ENCODE measurements at places on chromosomes 12 and 14. TPM values are rescaled to one million over a fixed set of nuclear protein-coding genes. Genes with fewer than 3 reads are reported as not detected.

ZNF385A gene
- polyA plus RNA-seq = 7.7 TPM

DNA sequence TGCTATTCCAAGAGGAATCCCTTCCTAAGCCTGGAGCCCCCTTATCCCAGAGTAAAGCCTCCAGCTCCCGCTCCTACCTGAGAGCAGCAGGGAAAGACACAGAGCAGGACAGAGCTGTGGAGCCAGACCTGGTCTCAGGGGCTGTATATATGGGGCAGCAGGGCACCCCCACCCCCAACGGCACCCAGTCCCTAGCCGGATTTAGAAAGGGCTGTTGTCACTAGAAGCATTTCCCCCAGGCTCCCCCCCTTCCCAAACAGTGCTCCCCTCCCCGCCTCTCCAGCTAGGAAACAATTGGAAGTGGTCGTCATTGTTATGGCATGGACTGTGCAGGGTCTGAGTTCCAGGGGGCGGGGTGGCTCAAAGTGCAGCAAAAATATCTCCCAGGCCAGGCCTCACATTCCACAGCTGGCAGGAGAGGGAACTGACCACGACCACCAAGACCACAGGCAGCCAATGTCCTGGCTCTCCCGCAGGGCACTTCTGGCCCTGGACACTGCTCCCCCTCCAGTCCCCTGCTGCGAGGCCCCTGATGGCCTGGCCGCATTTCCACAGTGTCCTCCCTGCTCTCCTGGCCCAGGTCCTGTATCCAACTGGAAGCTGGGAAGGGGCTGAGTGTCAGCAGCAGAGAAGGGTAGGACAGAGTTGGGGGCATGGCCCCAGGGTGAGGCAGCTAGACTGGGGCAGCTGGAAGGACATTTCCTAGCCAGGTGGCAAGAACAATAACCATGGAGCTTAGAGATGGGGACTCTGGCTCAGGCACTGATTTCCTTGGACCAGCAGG lies at the start of gene MYH7:
TSS of gene MYH7 (minus strand) at position 118 of the 784 bp plus-strand sequence. CDS start 1,928 bp downstream, outside the sequence.
- no peak for DNase-seq

- no peak for DNase-seq
These were observed 1320.9 kb upstream of the FLRT2 start for GRCh38 chr14:84209031-84209430.

GRCh38 chr12:52147367-52147963 lies 44.3 kb downstream of the KRT80 start:
- no peak for DNase-seq

DNA sequence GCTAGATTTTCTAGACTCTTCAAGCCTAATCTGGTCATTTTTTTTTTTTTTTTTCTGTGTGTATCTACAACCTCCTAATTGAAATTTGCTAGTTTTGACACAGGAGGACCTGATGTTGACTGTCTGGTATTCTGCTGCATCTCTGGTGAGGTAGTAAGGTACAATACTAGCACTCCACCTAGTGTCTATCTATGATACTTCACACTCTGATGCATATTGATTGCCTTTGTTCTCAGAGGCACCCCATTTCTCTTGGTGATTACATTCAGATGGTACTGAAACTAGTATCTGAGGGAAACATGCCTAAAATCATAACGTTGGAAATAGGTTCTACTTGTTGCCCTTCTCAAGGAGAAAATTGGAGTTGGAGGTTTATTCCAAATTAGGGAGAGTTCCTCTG lies 930.5 kb upstream of the NOVA1 start:
- DNase-seq = peak; percentile 4

SALL2 gene
- polyA plus RNA-seq = 54.7 TPM

DNA sequence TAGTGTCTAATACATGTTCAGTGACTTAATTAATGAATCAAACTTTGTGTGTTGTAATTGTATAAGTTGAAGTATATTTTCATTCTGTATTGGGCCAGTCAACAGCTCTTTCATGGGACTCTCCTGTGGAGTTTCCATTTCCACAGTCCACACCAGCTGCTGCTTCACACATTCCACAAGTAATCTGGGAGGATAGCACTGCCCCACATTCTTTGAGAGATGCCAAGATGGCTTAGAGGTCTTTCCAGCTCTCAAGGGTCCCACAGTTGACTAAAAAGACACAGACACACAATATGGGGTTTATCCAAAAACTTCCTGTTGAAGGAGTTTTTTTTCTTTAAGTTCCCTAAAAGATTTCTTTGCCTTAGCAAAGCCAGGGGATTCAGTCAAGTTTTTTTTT lies 408.3 kb downstream of the AACS start:
- DNase-seq = no peak

AQP6 gene
- polyA plus RNA-seq = 23.1 TPM

OAS2 gene
- 5.9 TPM for polyA plus RNA-seq

ERP27 gene
- polyA plus RNA-seq = 33.9 TPM

- DNase-seq = no peak
These were observed 754 bp downstream of the KRT18 start for GRCh38 chr12:52949413-52950331.

DNA sequence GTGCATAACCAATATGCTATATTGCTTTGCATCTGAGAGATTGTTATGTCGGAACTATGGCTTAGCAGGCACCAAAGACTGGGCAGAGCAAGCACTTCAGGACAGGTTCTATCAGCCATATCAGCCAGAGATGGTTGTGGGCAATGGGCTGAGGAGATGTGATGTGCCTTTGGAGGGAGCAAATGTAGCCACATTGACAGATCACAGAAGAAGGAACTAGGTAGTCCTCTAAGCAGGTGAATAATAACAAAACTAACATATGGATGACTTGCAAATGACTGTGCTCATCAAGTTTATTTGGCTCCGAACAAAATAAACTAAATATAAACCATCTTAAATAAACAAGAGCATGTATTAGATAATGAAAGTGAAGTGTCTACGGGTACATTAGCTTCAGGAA lies 291.7 kb downstream of the RMST start:
- no peak for DNase-seq

- DNase-seq = no peak
These were observed 26.6 kb downstream of the PXN start for GRCh38 chr12:120238839-120239445.

DNA sequence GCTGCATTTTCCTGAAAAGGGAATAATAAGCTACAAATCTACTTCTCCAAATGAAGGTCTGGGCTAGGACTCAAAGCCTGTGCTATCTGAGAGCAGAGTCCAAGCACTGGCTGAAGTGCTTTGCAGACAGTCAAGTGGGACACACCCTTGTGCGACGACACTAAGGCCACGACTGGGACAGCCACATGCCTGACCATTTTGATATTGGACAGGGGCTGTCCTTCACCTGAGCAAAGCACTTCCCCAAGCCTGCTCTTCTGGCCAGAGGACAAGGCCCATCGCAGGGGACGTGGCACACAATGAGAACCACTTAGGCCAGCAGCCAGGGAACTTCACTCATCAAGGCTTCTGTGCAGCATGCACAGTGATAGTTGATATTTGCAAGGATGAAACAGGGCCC lies 71.4 kb downstream of the RBM19 start:
- no peak for DNase-seq

DNA sequence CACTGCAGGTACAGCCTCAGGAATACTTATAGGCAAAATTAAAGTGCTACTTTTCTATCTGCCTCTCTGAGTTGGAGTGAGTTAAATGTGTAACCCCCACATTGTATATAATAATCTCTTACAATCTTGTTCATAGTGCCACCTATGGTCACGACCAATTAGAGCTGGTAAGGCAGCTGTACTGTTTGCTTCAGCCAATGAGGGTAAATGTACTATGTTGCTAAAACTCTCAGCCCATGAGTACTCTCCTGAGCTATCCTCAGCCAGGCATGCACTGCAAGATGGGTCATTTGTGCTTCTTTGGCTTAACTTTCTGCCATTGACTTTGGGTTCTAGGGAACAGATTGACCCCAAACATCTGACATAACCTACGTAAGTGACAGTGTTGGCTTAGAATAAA lies 15.0 kb upstream of the MDM2 start:
- DNase-seq = no peak

DNA sequence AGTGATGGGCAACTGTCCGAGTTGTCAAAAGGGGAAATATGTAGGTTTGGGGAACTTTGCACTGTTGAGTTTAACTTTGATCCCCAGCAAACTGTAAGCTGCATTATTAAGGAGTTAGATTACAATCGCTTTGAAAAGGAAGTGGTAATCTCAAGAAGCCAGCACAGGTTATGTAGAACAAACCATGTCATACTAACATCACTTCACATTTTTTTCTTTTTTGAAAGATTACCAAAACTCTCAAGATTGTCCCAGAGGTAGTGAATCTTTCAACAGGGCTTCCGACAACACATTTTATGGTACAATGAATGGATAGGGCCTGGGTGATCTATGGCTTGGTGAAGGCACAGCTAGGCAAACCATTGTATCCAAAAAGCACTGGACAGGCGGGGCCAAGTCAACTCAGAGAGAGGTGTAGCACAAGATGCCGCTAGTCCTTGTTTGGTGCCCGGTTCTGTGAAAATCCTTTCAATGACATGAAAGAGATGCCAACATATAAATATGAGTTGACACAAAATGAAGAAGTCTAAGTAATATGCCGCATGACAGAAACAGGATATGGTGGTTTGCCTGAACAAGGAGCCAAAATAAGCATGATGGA lies 24.3 kb upstream of the PARP11 start:
- no peak for DNase-seq

GRCh38 chr14:75515629-75515996 lies 6.7 kb upstream of the BATF start:
- DNase-seq = no peak

DNA sequence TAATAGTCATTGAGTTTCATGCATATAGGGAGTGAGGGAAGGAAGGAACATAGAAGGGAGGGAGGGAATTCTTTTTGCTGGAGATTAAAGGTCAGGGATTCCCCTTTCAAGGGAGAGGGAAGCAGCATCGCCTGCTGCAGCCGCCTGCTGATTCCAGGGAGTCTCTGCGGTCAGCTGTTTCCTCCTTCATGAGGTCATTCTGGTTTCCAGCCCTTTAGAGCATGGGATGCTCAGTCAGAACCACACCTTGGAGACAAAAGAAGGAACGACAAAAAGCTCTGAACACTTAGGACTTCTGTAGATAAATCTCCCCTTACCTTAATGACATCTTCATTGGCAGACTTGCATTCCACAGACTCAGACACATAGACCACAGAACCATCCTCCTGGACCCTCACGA lies 923.0 kb upstream of the TMEM132C start:
- DNase-seq = no peak

DNA sequence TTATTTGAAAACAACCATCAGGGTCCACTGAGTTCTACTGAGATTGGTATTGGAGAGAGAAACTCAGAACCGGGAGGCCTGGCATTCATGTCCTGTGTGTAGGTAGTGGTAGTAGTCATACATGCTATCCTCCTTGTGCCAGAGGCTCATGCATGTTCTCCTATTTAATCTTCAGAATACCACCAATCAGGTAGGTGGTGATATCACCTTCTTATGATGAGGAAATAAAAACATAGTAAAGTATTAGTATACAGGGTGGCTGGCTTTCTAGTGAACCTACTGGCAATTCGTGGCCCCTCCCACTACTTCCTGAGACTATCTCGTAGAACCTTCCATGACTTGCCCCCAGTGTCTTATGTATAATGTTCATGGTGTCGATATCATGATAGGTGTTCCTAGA lies 40.5 kb upstream of the EID3 start:
- DNase-seq = no peak

GRCh38 chr14:77044783-77045237 lies 16.3 kb upstream of the IRF2BPL start:
- no peak for DNase-seq

DNA sequence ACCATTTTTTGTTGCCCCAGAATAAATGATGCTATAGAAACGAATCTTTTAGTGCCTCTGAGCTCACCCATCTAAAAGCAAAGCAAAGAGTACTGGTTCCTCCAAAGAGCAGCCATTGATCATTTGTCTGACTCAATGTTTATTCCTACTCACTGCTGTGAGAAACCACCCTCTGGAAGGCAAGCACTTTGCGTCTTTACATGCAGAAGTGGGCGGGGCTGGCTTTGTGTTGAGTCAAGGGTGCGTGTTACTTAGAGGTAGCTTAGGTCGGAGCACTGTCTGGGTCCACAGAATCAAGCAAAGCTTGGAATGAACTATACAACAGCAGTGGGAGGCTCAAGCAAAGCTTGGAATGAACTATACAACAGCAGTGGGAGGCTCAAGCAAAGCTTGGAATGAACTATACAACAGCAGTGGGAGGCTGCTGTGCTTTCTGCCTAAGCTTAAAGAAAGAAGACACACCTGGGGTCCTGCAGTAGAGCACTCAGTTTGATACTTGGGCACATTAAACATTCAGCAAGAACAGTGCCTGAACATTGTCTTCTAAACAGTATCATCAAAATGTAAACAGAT lies 77.2 kb upstream of the PRICKLE1 start:
- DNase-seq = no peak

ADAMTS20 gene
- 0.80 TPM for polyA plus RNA-seq

DNA sequence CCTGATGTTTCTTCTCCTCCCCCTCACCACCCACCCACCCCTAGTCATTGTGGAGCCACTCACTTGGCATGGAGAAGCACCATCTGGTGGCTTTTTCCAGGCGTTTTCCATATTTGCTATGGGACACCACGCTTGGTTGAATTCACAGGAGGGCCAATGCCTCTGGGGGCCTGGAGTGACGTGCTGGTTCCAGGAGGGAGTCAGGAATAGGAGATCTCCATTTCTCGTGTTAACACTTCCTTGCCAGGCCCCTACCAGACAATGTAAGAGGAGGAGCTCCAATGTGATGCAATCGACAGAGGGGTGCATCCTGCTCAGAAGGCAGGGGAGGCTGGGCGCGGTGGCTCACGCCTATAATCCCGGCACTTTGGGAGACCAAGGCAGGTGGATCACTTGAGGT lies 21.6 kb upstream of the TESC start:
- no peak for DNase-seq

MGAT4C gene
- polyA plus RNA-seq = 2.3 TPM

PPP2R5C gene
- 101 TPM for polyA plus RNA-seq

DNA sequence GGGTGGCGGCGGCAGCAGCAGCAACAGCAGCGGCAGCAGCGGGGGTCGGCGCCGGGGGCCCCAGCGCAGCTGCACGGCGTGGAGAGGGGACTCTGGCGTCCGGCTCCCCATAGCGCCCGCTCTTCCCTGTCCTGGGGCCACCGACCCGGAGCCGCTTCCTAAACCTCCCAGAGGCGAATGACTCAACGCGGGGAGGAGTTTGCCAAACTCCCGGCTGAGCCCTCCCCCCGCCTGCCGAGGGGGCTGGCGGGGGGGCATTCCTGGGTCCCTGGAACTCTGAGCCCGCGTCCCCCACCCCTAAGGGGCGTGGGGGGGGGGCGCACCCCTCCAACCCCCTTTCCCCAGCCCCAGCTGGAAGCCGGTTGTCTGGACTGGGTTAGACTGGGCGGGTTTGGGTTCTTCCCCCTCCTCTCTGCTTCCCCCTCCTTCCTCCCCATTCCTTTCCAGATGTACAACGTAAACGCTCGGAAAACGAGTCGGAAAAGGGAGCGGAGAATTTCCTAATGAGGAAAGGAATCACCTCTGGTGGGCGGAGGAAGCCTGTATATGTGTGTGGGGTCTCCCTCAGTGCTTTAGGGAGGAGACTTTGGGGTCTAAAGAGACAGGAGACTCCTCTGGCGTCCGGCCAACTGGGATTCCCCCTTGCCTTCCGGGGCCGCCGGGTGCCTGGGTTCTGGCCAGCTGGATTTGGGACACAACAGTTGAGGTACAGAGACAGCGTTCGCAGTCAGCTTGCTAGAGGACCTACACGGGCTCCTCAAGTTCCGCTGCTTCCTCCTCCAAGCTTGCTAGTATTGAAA lies at the start of gene ITGA5:
TSS of gene ITGA5 (minus strand) at position 179 of the 800 bp plus-strand sequence. CDS start at position 111, 68 bp downstream.
- no peak for DNase-seq

TPH2 gene
- 0.09 TPM for polyA plus RNA-seq

SUDS3 gene
- 49.4 TPM for polyA plus RNA-seq

Data from renal cortex interstitium (tissue), 15 donors.